ENCODE measurements at places on chromosomes 2 and 18.

DNA sequence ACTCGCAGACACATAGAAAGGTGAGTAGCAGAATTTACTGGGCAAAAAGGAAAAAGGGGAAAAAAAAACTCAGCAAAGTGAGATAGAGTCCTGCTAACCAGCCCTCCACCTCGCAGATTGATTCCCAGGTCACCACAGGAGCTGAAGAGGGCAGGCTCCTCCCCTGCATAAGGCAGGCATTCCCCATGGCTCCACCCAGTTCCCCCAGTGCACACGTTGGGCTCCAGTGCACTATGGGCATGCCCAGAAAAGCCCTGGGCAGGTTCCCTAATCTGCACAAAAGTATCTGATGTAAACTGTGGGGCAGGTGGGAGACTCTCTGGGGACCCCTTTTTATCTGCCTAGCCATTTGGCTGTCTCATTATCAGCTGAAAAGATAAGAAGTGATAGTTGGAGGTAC is 461.2 kb upstream of the TMEFF2 start:
- DNase-seq: no peak

DNA sequence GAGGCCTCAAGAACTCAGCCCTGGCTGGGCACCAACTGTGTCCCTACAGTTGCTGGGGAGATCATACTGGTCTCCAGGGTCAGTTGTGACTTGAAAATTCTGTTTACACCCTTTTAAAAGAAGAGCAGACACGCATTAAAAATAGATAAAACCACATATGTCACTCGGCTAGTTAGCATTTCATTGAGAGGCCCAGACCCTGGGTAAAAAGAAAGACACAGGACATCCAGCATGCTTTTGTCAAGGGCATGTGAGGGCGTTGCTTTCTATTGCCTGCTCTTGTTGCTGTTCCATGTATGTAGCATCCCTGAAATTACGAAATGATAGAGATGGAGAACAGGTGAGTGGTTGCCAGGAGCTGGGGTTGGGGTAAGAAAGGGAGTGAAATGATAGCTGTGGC is 94.3 kb downstream of the SEPTIN10 start:
- DNase-seq: no peak

- no peak for DNase-seq
Observed at GRCh38 chr2:241893265-241893664, 23.7 kb downstream of the RTP5 start.

GRCh38 chr2:236550701-236551465 is 18.7 kb upstream of the ACKR3 start:
- no peak for DNase-seq

DNA sequence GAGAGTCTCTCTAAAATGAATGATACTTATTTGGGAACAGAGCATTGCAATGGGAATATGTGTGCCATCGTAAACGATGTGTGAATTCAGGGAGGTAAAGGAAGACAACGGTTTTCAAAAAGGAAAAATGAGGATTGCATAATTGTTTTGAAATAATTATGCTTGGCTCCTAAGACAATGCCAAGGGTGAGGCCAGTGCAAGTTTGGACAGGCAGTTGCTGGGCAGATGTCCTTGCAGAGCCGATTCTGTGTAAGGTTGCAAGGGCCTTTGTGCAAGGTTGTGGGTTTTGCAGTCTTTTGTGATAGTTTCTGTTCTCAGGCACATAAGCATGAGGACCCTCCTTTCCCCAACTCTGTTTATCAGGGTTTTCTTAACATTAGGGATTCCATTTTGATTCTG is 70.0 kb upstream of the ZNF236 start:
- DNase-seq: no peak

GRCh38 chr18:24421831-24422230 is 4.6 kb upstream of the IMPACT start:
- no peak for DNase-seq

DNA sequence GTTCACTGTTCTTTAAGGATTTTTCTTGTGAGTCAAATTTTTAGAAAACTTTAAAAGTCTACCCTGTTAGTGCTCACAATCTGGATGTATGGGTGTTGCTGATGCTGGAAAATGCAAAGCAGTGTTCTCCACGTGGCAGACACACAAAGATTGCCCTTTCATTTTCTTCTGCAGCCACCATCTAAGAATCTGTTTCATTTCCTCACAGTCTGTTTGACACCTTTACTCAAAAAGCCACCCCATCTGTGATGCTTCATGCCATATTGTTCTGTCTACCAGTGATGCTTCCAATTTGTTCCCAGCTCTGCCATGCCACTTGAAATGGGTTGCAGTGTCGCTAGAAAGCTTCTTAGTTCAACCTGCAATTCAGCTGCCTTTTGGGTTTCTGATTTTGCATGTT is 464.2 kb upstream of the UBE2E3 start:
- no peak for DNase-seq

- peak; percentile 3 for DNase-seq
Observed at GRCh38 chr18:13540477-13541182, 185.7 kb downstream of the FAM210A start.

DNA sequence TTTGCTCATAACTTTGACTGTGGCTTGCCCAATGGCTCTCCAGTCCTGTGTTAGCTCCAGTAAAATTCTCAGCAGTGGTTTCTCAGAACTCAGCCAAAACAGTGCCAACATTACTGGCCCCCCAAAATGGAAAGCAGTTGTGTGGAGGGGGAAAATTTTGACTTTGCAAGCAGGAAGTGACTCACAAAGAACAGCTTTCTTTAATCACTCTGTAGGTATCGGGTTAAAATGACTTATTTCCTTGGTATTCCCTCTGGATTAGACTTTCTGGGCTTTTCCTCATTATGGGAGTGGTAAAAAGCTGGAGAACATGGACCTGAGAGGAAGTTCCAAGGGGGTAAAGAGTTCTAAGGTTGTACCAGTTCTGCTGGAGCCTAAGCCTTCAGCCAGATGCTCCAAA is 175.7 kb upstream of the RND3 start:
- no peak for DNase-seq

Measured in stimulated activated CD4-positive, alpha-beta T cell treated with anti-CD3 and anti-CD28 coated beads, Interleukin-2, amount 100 ng/mL, for 4 hours (primary cell).